ENCODE measurements at places on chromosomes 6 and 20.

DNA sequence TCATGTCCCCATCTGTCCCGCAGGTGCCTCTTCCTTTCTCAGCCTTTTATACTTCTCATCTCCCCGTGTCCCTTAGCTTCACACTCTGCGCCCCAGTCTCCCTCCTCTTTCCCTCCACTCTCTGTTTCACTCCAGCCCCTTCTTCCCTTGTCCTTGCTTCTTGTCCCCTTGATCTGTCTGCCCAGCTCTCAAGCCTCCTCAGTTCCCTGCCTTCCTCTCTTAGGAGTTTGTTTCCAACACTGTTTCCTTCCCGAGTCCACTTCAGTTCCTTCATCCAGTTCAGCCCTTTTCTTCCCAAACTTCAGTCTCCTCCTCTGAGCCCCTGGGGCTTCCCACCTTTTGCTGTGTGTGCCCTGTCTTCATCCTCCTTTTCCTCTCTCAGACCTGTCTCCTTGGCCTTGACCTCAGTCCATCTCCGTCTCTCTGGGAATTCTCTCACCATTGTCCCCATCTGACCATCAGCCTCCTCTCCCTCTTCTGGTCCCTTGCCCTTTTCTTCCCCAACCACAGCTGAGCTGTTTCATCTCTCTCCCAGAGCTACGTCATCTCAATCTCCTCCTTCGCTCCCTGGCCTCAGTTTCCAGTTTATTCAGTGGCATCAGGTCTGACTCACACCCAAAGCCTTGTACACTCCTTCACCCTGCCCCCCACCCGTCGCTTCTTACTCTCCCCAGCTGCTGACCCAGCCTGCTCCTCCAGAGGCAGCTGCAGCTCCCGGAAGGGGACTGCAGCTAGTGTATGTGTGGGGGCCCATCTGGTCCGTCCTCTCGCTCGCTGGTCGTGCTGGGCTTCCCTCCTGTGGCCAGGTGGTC is 2.7 kb upstream of the DDR1 start:
- H3K27ac ChIP-seq, result no peak overlapping the region
- no peaks in the 10 kb centered on the region for H3K27me3 ChIP-seq
- no peaks in the 10 kb centered on the region for H3K36me3 ChIP-seq
- H3K4me1 ChIP-seq, result peaks cover 49% of the 10 kb centered on the region
- no peak for DNase-seq

GRCh38 chr6:158476389-158476788 is 83.5 kb upstream of the TMEM181 start:
- no peak overlapping the region for H3K4me3 ChIP-seq
- H3K4me1 ChIP-seq, result no peaks in the 10 kb centered on the region
- no peak overlapping the region for H3K27ac ChIP-seq
- no peaks in the 10 kb centered on the region for H3K27me3 ChIP-seq

DNA sequence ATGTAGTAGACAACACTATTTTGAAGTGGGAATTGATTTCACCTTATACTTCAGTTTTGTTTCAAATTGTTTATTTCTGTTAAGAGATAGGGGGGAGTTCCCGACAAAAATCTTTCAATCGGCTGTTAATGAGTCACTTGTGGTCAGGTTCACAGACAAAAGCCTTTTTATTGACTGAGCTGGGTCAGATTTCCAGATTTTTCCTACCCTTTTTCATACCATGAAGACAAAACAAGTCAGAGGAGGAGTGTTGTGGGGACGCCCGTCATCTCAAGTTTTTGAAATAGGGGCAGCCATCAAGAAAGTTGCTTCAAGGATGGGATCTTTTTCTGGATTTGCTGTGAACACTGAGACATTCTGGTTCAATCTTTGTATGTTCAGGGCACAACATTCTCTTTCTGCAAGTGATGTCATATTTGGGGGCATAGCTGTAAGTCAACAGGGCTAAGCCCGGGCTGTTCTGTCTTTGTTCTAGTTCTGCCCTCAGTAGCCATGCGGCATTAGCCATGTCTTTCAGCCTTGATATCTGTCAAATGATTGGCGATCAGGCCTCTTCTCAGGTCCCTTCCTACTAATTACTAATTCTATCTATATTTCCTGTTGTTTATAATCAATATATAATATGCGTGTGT is 496.0 kb upstream of the MARCKS start:
- H3K4me1 ChIP-seq, result peaks cover 2% of the 10 kb centered on the region
- no peaks in the 10 kb centered on the region for H3K27me3 ChIP-seq

DNA sequence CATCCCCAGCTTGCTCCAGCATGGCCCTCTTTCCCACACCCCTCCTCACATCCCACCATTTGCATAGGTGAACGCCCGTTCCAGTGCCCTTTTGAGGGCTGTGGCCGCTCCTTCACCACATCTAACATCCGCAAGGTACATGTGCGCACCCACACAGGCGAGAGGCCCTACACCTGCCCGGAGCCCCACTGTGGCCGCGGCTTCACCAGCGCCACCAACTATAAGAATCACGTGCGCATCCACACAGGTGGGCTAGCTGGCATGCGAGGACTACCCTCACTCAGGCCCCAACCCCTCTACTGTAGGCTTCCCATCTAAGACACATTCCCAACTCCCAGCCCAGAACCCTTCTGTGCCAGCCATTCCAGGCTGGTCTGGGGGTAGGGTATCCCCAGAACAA is 6.1 kb upstream of the DEF6 start:
- no peaks in the 10 kb centered on the region for H3K4me1 ChIP-seq
- DNase-seq, result no peak
- H3K27ac ChIP-seq, result no peak overlapping the region
- H3K36me3 ChIP-seq, result peaks cover 93% of the 10 kb centered on the region
- H3K27me3 ChIP-seq, result no peaks in the 10 kb centered on the region
- no peak overlapping the region for H3K4me3 ChIP-seq

- H3K27ac ChIP-seq, result peak overlapping the region; percentile 63
- peak overlapping the region; percentile 74 for H3K4me3 ChIP-seq
- DNase-seq, result peak; percentile 37
- H3K4me1 ChIP-seq, result peaks cover 4% of the 10 kb centered on the region
- no peaks in the 10 kb centered on the region for H3K36me3 ChIP-seq
- peaks cover 76% of the 10 kb centered on the region for H3K27me3 ChIP-seq
Observed at GRCh38 chr6:27213544-27214125, 33.9 kb upstream of the PRSS16 start.

DNA sequence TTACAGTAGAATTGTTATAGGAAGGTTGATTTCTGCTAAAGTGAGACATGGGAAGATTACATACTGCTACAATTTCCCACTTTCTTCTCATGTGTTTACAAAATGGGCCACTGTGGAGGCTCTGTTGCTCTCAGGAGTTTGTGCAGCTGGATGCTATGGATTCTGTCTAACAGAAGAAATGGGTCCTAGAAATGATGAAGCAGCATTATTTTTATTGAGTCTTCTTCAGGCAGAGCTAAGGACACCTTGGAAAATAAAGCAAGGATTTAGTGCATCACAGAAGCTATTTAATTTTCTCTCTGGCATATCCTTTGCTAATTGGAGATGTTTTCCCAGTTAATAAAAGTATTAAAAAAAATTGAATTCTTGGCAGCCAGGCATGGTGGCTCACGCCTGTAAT is 29.2 kb downstream of the CCDC170 start:
- peaks cover 16% of the 10 kb centered on the region for H3K27me3 ChIP-seq
- no peaks in the 10 kb centered on the region for H3K4me1 ChIP-seq
- no peaks in the 10 kb centered on the region for H3K36me3 ChIP-seq
- H3K27ac ChIP-seq, result no peak overlapping the region
- DNase-seq, result no peak
- H3K4me3 ChIP-seq, result no peak overlapping the region

- H3K27ac ChIP-seq, result no peak overlapping the region
- no peaks in the 10 kb centered on the region for H3K36me3 ChIP-seq
- H3K4me1 ChIP-seq, result peaks cover 3% of the 10 kb centered on the region
- H3K27me3 ChIP-seq, result no peaks in the 10 kb centered on the region
- H3K4me3 ChIP-seq, result no peak overlapping the region
Observed at GRCh38 chr20:51363813-51364212, 178.7 kb downstream of the NFATC2 start.

DNA sequence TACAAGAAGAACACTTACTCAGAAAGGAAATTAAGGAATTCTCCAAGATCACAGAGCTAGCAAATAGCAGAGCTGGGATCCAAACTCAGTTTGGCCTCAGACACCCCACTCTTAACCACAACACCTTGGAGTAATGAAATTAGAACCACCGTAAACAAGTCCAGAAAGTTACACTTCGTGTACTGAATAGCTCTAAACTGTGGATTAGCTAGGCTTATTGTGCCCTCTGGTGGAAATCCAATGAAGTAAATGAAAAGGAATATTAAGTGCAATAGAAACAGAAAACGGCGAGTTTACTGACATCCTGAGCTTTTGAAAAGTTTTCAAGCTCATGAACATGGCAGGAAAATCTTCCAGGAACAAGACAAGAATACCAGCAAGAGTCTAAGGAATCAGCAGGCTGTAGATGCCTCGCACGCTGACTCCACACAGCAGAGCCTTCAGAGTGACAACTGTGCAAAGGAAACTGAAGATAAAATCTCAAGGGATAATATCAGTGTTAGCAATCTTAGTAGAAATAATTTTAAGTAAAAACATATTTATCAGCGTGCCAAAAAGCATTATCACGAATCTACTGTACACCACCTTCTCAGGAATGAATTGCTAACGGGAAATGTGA is 34.6 kb downstream of the FBXO5 start:
- no peak overlapping the region for H3K27ac ChIP-seq
- no peaks in the 10 kb centered on the region for H3K36me3 ChIP-seq
- no peak for DNase-seq

GRCh38 chr6:73104921-73105320 is 120.4 kb downstream of the KHDC1L start:
- no peaks in the 10 kb centered on the region for H3K27me3 ChIP-seq
- no peak overlapping the region for H3K27ac ChIP-seq
- H3K4me1 ChIP-seq, result no peaks in the 10 kb centered on the region
- no peak for DNase-seq
- H3K36me3 ChIP-seq, result no peaks in the 10 kb centered on the region

- H3K27me3 ChIP-seq, result no peaks in the 10 kb centered on the region
- no peak for DNase-seq
- peaks cover 11% of the 10 kb centered on the region for H3K36me3 ChIP-seq
- H3K27ac ChIP-seq, result peak overlapping the region; percentile 93
- H3K4me3 ChIP-seq, result no peak overlapping the region
Observed at GRCh38 chr20:62032609-62033368, 32.9 kb downstream of the TAF4 start.

DNA sequence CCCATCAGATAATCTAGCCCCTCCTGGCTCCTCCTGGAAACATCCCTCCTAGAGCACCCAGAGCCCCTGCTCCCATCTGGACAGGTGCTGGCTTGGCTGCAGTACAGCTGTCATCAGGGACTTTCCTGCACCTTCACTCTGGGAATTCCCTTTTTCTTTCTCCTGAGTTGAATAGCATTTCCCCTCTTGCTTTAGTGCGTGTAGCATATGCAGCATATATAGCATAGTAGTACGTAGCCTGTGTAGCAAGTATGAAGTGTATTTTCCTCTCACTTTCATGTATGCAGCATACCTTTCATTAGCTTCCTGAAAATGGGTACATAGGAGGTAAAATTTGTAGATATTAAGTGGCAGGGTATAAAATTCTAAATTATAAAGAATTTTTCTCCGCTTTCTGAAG is 352.9 kb downstream of the ESR1 start:
- no peak overlapping the region for H3K4me3 ChIP-seq
- H3K4me1 ChIP-seq, result peaks cover 27% of the 10 kb centered on the region
- DNase-seq, result no peak
- H3K27ac ChIP-seq, result peak overlapping the region; percentile 67
- H3K27me3 ChIP-seq, result no peaks in the 10 kb centered on the region
